Left ventricle myocardium inferior (tissue), 1 donor: ENCODE measurements at places on chromosomes 1 and 21. TPM values are rescaled to one million over a fixed set of nuclear protein-coding genes. Genes with fewer than 3 reads are reported as not detected.

The GPR3 gene
- 0.16 TPM for total RNA-seq

The OR2T35 gene
- not detected for total RNA-seq

- no peaks in the 10 kb centered on the region for H3K36me3 ChIP-seq
- H3K4me1 ChIP-seq = peaks cover 16% of the 10 kb centered on the region
- H3K4me3 ChIP-seq = no peak overlapping the region
- peaks cover 100% of the 10 kb centered on the region for H3K27me3 ChIP-seq
Observed at GRCh38 chr1:110148961-110149360, 1.3 kb upstream of the SLC6A17 start.

DNA sequence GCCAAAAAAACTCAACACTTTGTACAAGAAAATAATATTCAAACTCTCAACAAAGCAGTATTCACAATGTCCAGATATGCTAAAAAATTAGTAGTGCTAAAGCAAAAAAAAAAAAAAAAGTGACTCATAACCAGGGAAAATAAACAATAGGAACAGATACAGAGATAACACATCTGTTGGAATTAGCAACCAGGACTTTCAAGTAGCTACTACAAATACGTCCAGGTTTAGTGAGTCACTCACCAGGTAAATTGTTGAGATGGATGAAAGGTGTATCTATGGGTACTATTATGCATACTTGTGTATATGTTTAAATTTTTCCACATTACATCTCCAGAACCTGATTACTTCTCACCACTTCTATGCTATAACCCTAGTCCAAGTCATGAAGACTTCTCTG, 144.8 kb upstream of the SLC35F3 start:
- no peaks in the 10 kb centered on the region for H3K36me3 ChIP-seq
- H3K4me1 ChIP-seq = no peaks in the 10 kb centered on the region
- H3K4me3 ChIP-seq = no peak overlapping the region

GRCh38 chr1:61980561-61980960, 214.1 kb upstream of the L1TD1 start:
- H3K4me1 ChIP-seq = peaks cover 2% of the 10 kb centered on the region
- no peak overlapping the region for H3K27ac ChIP-seq
- H3K27me3 ChIP-seq = no peaks in the 10 kb centered on the region
- H3K36me3 ChIP-seq = no peaks in the 10 kb centered on the region
- DNase-seq = no peak

DNA sequence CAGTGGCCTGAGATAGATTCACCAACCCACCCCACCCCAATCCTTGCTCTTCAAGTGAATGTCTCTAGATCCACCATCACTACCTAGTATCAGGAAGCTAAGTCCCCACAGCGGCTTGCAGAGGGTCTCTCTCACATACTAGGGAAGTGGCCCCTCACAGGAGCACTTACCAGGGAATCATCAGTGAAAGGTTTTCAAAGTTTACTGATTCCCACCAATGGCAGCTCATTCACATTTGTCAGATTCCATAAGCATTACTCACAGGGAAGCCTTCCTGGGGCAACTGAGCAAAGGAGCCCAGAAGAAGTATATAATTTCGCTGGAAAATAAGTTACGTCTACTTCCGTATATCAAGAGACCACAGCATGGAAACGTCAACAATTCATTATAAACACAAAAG, 120.8 kb downstream of the GREM2 start:
- no peak for DNase-seq
- peaks cover 32% of the 10 kb centered on the region for H3K27me3 ChIP-seq
- no peaks in the 10 kb centered on the region for H3K36me3 ChIP-seq
- no peak overlapping the region for H3K27ac ChIP-seq
- H3K4me3 ChIP-seq = no peak overlapping the region
- H3K4me1 ChIP-seq = no peaks in the 10 kb centered on the region

The OVAAL gene
- total RNA-seq = 5.3 TPM

The TRABD2B gene
- total RNA-seq = 1.4 TPM

DNA sequence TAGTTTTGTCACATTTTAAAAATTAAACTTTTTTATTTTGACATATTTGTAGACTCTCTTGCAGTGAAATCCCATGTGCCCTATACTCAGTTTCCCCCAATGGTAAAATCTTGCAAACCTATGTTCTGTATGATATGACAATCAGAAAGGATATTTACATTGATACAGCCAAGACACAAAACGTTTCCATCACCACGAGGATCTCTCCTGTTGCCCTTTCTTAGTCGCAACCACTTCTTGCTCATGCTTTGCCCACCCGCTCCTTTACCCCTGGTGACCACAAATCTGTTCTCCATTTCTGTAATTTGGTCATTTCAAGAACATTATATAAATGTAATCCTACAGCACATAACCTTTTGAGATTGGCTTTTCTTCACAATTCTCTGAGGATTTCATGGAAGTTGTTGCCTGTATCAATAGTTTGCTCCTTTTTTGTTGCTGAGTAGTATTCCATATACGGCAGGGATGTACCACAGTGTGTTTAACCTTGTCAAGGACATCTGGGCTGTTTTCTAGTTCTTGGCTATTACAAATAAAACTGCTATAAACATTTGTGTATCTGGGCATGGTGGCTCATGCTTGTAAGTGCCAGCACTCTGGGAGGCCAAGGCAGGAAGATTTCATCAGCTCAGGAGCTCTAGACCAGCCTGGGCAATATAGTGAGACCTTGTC, 14.0 kb upstream of the BATF3 start:
- H3K27ac ChIP-seq = no peak overlapping the region
- H3K4me3 ChIP-seq = no peak overlapping the region
- no peaks in the 10 kb centered on the region for H3K4me1 ChIP-seq
- H3K27me3 ChIP-seq = no peaks in the 10 kb centered on the region
- no peaks in the 10 kb centered on the region for H3K36me3 ChIP-seq

DNA sequence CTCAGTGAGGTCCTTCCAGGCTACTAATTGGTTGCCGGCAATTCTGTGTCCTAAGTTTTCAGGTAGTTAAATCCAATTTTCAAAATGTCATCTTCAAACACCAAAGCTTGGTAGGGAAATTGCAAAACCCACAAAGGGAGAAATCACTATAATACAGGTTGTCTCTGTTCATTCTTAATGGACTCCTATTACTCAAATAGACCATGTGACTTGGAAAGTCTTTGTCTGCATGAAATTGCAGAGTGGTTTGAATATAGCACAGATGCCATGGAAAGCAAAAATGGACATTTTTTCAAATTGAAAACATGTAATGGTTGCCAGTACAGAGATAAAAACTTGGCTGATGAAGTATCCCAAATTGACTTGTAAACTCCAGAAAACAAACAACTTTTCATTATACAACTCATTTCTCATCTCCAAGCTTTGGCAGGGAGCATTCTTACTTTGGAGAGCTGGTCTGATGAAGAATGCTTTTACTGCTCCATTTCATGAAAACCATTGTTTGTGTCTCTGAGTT, 169.5 kb upstream of the PKN2 start:
- peaks cover 9% of the 10 kb centered on the region for H3K4me1 ChIP-seq
- H3K27me3 ChIP-seq = no peaks in the 10 kb centered on the region
- DNase-seq = no peak
- H3K27ac ChIP-seq = no peak overlapping the region

DNA sequence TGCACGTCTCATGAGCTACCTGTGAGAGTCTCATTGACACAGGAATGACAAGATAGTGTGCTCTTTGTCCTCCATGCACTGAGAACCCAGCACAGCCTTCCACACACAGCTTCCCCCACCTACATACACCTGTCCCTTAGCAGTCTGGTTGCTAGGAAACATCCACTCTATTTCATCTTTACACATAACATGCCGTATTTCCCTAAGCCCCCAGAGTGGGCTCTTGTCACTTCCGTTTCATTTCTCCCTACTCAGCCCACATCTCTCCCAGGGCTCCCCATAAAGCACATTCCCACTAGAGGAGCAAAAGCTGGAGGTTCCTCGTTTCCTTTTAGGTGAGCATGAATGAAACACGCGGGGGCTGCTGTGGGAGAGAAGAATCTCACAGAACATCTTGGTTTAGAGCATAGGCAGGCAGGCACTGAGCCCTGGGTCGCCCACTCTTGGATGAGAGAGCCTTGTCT, 137.1 kb downstream of the ETS2 start:
- no peak overlapping the region for H3K27ac ChIP-seq
- H3K4me3 ChIP-seq = no peak overlapping the region
- no peaks in the 10 kb centered on the region for H3K36me3 ChIP-seq
